ENCODE measurements at places on chromosomes 13 and 19.

- DNase-seq, result no peak
These were observed 26.3 kb upstream of the SPATA13 start for GRCh38 chr13:24134231-24134630.

DNA sequence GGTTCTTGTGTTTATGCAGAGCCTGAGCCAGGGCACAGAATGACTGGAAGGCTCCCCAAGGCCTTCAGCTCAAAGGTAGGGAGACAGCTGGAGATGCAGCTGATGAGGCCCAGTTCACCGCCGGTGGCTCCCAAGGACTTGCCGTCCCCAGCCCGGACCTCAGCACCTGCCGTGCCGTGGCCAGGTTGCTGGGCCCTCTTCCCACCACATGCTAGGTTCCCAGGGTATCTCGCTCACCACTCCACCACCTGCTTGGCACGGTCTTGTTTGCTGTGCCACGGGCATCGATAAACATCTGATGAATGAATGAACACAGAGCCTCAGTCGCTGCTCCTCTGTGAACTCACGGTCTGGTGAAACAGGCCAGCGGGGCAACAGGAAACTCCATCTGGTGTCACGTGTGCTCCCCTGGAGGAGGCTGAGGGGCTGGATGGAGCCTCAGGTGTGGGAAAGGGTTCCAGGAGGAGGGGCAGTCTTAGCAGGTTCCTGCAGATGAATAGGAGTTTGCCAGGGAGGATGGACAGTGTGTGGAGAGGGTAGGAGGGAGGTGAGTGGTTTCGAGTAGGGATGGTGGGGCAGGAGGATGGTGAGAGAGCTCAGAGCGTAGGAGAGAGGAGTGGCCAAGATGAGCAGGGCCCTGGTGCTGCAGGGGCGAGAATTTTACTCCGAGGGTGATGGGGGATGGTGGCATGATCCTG, 3.6 kb upstream of the KLK14 start:
- no peak for DNase-seq

DNA sequence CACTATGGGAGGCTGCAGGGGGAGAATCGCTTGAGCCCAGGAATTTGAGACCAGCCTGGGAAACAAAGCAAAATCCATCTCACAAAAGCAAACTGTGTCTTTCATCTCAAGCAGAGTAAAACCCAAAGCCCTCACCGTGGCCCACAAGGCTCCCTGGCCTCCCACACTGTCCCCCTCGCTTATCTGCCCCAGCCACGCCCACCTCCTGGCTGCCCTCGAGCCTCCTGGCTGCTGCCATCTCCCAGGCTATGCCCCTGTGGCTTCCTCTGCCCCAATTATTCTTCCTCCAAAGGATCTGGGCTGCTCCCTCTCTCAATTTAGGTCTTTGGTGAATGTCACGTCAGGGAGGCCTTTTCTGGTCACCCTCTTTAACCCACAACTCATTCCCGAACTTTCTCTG, 3.6 kb downstream of the RABAC1 start:
- DNase-seq, result no peak

GRCh38 chr13:20652946-20653345, 50.6 kb upstream of the IL17D start:
- no peak for DNase-seq

GRCh38 chr13:62123409-62123808, 707.8 kb upstream of the PCDH20 start:
- no peak for DNase-seq

DNA sequence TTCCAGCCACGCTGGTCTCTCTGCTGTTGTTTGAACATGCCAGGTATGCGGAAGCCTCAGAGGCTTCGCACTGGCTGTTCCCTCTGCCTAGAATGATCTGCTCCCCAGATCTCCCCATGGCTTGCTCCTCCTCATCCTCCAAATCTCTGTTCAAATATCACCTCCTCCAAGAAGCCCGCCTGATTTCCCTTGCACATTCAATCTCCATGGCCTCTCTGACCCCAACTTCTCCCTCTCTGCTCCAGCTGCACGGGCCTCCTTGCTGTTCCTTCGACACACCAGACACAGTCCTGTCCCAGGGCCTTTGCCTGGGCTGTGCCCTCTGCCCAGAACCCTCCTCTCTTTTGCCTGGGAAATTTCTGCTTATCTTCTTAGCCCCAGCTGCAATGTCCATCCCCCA, 52.5 kb upstream of the PTPRS start:
- no peak for DNase-seq

DNA sequence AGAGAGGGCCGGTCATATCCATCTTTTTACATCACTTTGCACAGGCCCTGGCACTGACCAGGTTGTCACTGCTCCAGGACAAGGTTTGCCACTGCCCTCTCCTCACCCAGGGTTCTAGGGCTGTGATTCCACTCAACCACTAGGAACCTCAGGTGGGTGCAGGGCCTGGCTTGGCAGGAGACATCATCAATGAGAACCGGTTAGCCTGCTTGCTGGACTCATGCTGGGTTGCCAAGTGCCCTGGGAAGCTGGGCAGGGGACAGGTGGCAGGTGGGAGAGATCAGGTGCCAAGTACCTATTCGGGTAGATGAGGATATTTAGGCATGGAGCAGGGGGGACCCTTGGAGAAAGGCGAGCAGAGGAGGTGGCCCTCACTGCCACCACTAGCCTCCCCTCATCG, 4.2 kb upstream of the CERS4 start:
- DNase-seq, result no peak

- DNase-seq, result no peak
These were observed 2.2 kb downstream of the KMT5C start for GRCh38 chr19:55341595-55342531.

- no peak for DNase-seq
These were observed 117.0 kb upstream of the POSTN start for GRCh38 chr13:37715606-37716015.

DNA sequence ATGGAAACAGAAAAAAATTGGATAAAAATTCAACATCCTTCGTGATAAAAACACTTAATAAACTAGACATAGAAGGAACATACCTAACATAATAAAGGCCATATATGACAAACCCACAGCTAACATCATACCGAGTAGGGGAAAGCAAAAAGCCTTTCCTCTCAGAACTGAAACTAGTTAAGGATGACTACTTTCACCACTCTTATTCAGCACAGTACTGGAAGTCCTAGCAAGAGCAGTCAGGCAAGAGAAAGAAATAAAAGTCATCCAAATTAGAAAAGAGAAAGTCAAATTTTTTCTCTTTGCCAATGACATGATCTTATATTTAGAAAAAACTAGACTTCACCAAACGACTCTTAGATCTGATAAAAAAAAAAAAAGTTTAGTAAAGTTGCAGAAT, 25.8 kb upstream of the SLC7A9 start:
- DNase-seq, result no peak

DNA sequence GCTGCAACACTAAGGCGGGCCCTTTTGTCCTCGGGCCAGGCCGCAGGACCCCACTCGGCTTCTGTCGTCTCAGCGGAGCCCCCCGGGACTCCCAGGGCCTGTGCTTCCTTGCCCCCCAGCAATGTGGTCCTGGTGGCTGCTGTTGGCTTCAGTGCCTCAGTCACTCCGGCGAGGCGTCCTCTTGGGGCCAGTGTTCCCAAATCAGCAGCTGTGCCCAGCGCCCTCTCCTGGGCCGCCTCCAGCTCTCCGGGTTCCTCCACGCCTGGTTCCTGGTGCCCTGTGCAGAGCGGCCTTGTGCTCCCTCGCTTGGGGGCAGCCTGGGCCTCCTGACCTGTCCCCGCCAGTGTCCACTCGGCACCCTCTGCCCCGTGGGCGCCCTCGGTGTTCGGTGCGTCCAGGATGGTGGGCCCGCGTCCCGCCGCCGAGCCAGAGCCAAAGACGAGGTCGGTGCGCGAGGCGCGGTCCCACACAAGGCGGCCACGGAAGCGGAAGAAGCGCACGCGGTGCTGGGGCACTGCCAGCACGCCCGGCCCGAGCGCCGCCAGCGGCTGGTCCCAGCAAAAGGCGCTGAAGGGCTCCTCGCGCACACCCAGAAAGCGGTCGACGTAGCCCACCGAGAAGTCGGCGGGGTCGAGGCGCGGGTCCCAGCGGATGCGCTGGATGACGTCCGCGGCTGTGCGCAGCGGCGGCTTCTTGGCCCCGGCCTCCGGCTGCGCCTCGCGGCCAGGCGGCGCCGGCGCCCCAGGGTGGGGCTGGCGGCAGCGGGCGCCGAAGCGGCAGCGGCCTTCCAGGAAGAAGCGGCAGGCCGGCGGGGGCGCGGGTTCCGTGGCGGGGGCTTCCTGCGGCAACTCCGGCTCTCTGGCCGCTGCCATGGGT, 685 bp downstream of the LENG9 start:
- peak; percentile 68 for DNase-seq

GRCh38 chr13:113075711-113076110, 29.9 kb upstream of the F7 start:
- DNase-seq, result no peak

- DNase-seq, result peak; percentile 77
These were observed 7.3 kb upstream of the PTPRH start for GRCh38 chr19:55216461-55217198.

- DNase-seq, result no peak
These were observed 31.9 kb downstream of the SCGB2B2 start for GRCh38 chr19:34644991-34645461.

DNA sequence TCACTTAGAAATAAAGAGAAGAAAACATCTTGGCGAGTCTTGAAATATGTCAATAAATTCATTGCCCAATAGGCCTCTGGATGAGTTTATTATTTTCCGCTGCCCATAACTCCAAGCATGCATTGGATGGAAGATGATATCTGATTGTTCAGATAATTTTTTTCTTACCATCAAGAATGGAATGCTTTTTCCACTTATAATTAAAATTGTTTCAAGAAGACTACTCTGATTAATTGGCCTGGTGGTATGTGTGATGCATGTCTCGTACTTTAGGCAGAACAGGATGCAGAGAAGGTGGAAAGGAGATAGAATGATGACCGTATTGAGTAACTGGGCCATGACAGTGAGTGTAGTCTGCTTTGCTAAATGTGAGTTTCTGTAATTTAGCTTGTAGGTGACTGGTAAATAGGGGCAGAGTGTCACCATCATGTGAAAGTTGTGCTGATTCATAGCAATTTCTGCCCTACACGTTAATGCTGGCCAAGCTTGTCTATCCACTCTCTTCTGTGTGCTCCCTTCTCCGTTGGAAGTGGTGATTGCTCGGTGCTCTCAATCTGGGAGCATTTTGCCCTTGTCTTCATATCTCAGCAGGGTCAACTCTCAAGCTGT, 13.5 kb upstream of the SPATA13 start:
- no peak for DNase-seq

DNA sequence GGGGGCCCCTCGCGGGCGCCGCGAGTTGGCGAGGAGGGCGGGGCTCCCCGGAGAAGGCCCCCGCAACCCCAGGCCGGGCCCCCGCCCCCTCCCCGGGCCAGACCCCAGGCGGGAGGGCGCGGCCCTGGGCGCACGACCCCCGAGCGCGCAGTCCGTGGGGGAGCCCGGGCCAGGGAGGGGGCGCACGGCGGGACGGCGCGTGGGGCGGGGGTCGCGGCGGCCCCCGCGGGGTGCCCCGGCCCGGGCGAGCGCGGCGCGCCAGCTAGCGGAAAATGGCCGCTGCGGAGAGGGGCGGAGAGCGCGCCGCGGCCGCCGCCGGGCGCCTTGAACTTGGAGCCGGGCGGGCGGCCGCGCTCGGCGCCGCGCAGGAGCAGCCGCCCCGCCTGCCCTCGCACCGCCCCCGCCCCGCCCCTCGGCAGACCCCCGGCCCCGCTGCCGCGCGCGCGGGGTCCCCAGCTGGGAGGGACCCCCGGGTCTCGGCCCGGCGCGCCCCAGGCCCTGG, 6.4 kb upstream of the NFIC start:
- no peak for DNase-seq

DNA sequence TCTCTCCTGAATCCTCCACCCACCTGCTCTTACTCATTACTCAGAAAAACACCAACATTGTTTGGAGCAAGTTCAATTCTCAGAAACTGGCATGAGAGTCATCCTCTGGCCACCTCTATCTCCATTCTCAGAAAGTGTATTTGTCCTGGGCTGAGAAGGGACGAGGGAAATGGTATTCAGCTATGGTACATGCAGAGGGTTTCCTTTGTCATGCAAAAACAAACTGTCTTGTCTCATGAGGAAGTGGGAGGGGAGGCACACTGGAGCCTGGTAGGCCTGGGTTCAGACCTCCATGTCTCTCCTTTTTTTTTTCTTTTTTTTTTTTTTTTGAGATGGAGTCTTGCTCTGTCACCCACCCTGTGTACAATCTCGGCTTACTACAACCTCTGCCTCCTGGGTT, 31.9 kb upstream of the LILRA2 start:
- DNase-seq, result no peak

GRCh38 chr19:10288662-10289166, 1.0 kb upstream of the ICAM5 start:
- DNase-seq, result peak; percentile 60

DNA sequence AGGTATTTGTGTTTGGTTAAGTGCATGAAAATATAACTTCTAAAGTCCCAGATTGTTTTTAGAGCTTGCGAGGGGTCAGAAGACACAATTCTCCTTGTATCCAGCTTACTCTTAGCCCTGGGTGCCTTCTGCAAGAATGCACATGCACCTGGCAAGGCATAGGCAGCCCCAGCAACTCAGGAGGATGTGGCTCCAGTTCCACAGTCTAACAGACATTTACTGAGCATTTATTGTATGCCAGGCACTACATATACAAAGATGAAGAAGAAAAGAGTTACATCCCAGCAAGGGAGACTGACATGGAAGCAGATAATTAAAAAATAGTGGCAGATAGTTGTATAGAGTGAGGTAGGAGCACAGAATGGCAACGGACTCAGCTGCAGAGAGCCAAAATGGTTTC, 101.1 kb upstream of the FRY start:
- DNase-seq, result no peak

- DNase-seq, result no peak
These were observed 782 bp upstream of the CA11 start for GRCh38 chr19:48646722-48647216.

DNA sequence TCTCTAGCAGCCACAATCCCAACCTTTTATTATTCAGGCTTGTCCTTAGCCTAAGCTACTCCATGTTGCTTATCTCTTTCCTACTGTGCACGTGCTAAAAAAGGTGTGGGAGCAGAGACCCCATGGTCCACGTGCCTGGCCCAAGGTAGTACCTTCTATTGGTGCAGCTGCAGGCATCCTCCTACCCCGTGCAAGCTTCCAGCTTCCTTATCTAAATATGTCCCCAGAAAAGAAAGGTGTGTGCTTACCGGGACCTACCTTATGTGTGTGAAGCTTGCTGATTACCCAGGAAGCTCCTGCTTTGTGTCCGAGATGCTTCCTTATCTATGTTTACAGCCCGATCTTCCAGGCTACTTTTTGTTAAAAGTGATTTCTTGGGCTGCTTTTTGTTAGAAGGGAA, 2382.4 kb downstream of the PCDH9 start:
- no peak for DNase-seq

GRCh38 chr13:20980899-20981298, 78.4 kb upstream of the XPO4 start:
- no peak for DNase-seq

Data from stimulated activated CD4-positive, alpha-beta T cell treated with anti-CD3 and anti-CD28 coated beads, Interleukin-1b, Interleukin-23, amount 100 ng/mL, for 48 hours (primary cell).